ENCODE measurements at places on chromosomes 7 and 10. TPM values are rescaled to one million over a fixed set of nuclear protein-coding genes. Genes with fewer than 3 reads are reported as not detected.

The ZNF485 gene
- 1.9 TPM for total RNA-seq

The SPDYE2 gene
- not detected for total RNA-seq

The PDE1C gene
- 3.7 TPM for total RNA-seq

The HMX3 gene
- not detected for total RNA-seq

The ATOH7 gene
- total RNA-seq = 0.26 TPM

The C10orf62 gene
- total RNA-seq = not detected

The LIPN gene
- total RNA-seq = not detected

The FAM20C gene
- total RNA-seq = 34.7 TPM

The MPP7 gene
- 0.23 TPM for total RNA-seq

The TMEM140 gene
- 1.1 TPM for total RNA-seq

The PTPRN2 gene
- total RNA-seq = 0.93 TPM

The GIGYF1 gene
- 21.3 TPM for total RNA-seq

The CNNM1 gene
- total RNA-seq = 23.8 TPM

The ADCYAP1R1 gene
- total RNA-seq = 0.08 TPM

The NPFFR1 gene
- not detected for total RNA-seq

The GATA3 gene
- 4.0 TPM for total RNA-seq

The GIMAP7 gene
- total RNA-seq = not detected

The SOSTDC1 gene
- total RNA-seq = not detected

The TSPAN13 gene
- total RNA-seq = 13.2 TPM

The AKR1C8 gene
- 0.21 TPM for total RNA-seq

The PRKRIP1 gene
- total RNA-seq = 21.5 TPM

The TRPV5 gene
- total RNA-seq = not detected

The FZD1 gene
- total RNA-seq = 2.7 TPM

The CYP2C19 gene
- total RNA-seq = not detected

The FAM53B gene
- 12.8 TPM for total RNA-seq

The PON3 gene
- 27.0 TPM for total RNA-seq

The SMKR1 gene
- total RNA-seq = 13.5 TPM

The LEP gene
- not detected for total RNA-seq

The UNCX gene
- total RNA-seq = 0.09 TPM

The PSD gene
- 0.43 TPM for total RNA-seq

The ETV1 gene
- 3.0 TPM for total RNA-seq

The GRID1 gene
- total RNA-seq = 0.42 TPM

The CPVL gene
- total RNA-seq = 0.14 TPM

The SLC26A3 gene
- not detected for total RNA-seq

The PLPP4 gene
- total RNA-seq = 0.18 TPM

The CLCN1 gene
- total RNA-seq = 0.06 TPM

The ADGRA1 gene
- total RNA-seq = not detected

The LBX1 gene
- not detected for total RNA-seq

The OPN1SW gene
- not detected for total RNA-seq

The PLAU gene
- total RNA-seq = 123 TPM

The CHAT gene
- not detected for total RNA-seq

The TRRAP gene
- total RNA-seq = 17.8 TPM

The ABHD11 gene
- total RNA-seq = 20.5 TPM

Measured in A549 treated with RU486 at 1 μM for 4 hours (cell line).